ENCODE measurements at places on chromosomes 6 and 20.
A peak's percentile ranks its signal among the peaks of the same experiment; 100 is the strongest.

GRCh38 chr6:44925100-44925739 lies 402.9 kb upstream of the RUNX2 start:
- no peak for DNase-seq

- no peak for DNase-seq
Observed at GRCh38 chr6:46549155-46549554, 57.9 kb upstream of the RCAN2 start.

- DNase-seq, result peak; percentile 8
Observed at GRCh38 chr20:21719592-21720214, 14.2 kb downstream of the PAX1 start.

DNA sequence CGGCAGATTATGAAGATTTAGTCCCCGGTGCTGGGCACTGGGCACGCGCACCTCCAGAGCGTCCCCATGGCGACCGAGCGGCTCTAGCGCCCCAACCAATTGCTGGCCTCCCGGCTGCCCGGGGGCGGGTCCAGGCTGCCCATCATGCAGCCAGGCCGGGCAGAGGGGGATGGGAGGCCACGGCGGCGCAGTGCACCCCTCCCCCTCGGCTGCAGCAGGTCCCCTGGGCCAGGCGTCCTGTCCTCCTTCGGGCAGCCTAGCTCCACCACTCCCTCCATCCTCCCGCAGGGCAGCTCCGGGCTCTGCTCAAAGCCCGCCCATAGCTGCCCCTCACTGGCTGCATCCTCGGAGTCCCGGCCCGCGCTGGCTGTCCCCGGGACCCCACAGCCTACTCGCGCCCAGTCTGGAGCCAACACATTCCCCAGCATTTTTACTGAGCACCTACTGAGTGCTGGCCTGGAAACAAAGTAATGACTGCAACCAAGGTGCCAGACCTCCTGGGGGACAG lies 99.4 kb downstream of the ASXL1 start:
- no peak for DNase-seq

DNA sequence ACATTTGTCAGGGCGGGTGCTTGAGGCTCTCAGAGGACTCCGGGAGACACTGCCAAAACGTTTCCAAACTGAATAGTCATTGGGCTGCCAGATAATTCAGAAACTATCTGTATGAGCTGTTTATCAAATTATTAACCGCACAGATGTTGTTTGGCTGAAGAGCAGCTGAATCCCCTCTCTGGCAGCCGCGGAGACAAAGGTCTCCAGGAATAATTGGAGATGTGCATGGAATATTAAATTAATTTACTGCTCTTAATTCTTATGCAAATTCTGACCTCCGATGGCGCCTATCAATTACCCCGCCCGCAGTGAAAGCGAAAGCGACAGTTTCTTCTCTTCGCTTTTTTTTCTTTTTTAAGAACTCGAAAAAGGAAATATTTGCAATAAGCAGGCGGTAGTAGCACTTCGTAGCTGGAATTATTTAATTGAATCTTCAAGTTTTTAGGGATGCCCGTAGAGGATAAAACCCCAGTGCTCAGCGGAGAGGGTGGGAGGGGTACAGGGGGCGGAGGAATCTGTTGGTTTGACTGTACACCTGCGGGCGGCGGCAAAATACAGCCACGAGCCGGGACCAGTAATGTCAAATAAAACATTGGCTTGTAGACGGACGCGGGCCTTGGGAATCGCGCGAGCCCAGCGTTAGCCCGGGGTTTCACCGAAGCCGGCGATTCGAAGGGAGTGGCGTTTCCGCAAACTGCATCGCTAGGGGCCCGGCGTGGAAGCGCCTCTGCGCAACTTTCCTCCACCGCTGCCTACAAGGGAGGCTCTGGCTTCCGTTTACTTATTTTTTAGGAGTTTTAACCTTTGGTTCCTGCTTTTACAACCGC lies 6.2 kb downstream of the LINC00237 start:
- DNase-seq, result no peak

DNA sequence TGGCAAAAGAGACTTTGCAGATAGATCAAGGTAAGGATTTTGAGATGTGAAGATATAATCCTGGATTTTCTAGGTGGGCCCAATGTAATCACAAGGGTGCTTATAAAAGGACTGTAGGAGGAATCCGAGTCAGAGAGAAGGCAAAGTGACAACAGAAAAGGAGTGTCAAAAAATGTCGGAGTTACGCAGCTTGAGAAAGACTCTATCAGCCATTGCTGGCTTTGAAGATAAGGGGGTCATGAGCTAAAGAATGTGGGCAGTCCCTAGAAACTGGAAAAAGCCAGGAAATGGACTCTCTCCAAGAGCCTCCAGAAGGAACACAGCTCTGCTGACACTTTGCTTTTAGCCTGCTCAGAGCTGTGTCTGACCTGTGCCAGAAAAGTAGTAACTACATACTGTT lies 8.7 kb upstream of the RWDD1 start:
- no peak for DNase-seq

DNA sequence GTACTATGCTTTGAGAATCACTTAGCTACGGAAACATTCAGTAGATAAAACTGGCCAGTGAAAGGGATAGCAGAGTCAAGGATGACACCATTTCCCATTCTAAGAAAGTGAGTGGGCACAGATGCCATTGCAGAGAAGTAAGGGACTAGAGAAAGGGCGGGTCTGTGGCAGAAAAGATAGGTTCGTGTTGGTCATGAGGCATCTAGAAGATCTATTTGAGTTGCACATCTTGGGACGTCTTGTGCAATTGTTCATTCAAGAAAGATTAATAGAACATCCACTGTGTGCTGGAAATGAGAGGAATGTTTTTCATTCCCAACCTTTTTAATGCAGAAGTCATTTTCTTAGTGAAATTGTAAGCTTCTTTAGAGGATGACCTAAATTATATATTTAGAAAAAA lies 161.7 kb downstream of the PLCB1 start:
- no peak for DNase-seq

DNA sequence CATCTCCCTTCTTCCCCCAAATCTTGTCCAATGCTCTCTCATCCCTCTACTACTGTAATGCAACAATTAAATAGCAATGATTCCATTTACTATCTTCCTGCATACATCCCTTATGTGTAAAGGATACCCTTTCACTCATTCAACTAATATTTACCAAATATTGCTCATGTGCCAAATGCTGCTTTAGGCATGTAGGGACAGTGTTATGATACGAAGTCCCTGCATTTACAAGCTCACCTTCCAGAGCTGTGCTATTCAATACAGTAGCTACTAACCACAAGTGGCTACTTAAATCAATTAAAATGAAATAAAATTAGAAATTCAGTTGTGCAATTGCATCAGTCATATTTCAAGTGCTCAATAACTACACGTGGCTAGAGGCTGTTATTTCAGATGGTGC lies 41.1 kb downstream of the GMDS start:
- no peak for DNase-seq

- DNase-seq, result no peak
Observed at GRCh38 chr20:8361006-8361652, 229.1 kb downstream of the PLCB1 start.

- DNase-seq, result no peak
Observed at GRCh38 chr6:137804637-137805036, 62.4 kb upstream of the TNFAIP3 start.

DNA sequence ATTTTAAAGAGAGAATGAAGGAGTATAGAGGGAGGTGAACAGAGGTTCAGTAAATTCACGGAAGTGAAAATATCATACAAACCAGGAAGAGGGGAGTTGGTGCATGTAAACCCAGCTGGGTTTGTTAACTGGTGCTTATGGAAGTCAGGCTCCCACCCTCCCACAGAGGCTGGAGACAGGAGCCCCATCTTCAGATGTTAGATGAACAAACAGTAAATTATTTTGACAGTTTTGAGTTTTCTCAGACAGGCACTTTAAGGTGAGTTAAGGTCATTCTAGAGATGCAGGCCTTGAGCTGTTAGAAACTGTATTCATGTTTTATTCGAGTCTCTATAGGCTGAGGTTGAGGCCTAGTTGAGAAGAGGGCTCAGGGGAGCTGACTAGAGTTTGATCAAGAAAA lies 41.8 kb upstream of the FUCA2 start:
- no peak for DNase-seq

GRCh38 chr20:62015540-62016288 lies 50.0 kb downstream of the TAF4 start:
- DNase-seq, result no peak

DNA sequence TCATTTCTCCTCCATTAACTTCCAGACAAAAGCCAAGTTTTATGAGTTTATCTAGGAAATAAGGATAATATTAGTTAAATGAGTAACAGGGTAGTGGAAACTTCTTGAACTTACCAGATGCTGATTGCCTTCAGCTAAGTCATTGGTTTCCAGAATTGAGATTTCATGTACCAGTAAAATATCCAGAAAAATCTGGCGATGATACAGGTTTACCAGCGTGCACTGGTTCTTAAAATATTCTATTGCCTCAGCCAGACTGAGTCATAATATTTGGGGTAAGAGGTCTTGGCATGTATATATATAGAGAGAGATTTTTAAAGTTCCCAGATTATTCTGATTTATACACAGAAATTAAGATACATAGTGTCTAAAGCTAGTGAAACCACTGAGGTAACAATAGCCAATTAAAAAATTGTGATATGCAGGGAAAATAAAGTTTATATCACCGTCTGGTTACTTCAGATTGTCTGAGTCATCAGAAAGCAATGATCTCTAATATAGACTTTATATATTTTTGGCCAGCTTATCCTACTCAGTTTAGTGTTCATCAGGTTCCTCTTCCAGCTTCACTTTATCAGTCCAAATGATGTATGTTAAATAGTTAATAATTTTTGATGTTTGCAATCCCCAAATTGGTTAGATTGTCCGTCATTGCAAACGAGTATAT lies 39.5 kb upstream of the SDHAF4 start:
- no peak for DNase-seq

- DNase-seq, result no peak
Observed at GRCh38 chr20:48622421-48622820, 205.4 kb downstream of the PREX1 start.

DNA sequence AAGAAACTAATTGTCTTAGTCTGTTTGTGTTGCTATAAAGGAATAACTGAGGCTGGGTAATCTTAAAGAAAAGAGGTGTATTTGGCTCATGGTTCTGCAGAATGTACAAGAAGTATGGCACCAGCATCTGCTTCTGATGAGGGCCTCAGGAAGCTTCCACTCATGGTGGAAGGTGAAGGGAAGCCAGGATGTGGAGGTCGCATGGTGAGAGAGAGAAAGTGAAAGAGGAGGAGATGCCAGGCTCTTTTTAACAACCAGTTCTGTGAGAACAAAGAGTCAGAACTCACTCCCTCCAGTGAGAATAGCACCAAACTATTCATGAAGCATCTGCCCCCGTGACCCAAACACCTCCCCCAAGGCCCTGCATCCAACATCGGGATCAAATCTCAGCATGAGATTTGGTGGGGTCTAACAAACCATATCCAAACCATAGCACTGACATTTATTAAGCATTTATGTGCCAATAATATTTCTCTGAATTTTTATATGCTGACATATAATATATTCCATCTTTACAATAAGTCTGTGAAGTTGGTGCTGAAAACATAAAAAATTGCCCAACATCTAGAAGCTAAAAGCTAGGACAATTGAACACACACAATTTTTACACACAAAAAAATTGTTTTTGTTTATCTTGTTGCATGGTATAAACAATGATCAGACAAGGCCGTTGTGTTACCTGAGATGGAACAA lies 29.2 kb upstream of the BTN3A2 start:
- DNase-seq, result no peak

DNA sequence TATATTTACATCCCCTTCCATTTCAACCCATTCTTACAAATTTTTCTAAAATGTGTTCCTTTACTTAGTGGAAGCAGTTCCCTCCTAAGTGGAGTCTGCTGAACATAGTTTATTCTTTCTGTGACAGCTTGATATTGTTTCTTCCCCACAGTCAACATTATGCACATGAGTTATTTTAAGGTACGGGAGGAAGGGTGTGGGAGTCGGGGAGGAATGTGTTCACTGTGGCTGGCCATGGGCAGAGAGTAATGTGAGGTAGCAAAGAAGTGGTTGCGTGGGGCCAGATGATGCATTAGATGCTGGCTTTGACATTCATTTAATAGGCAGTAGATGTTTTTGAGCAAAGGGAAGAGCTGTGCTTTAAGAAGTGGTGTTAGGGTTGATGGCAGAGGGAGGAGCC lies 98.5 kb downstream of the ARMC2 start:
- no peak for DNase-seq

DNA sequence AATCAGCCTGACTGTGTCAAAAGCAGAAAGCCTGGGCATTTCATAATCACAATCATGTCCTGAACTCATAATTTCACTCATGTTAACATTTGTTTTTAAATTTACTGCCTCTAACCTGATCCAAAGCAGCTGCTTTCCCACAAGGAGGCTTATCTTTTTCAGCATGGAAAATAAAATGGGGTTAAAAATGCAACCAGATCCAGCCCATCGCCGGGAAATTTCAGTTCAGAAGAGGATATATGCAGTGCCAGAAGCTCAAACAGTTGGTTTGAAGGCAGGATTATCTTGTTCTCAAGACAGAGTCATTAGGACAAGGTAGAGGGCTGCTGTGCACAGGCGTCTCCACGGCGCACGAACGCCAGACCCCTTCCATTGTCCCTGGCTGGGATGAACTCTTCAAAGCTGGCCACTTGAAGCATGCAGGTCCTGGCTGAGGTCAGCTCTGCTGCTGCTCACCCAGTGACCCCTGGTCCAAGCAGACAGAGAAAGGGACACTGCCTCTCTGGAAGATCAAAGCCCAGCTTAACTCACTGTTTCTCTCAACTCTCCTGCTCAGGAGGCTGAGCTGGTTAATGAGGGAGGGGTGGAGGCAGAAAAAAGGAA lies 191.1 kb upstream of the HEY2 start:
- no peak for DNase-seq

DNA sequence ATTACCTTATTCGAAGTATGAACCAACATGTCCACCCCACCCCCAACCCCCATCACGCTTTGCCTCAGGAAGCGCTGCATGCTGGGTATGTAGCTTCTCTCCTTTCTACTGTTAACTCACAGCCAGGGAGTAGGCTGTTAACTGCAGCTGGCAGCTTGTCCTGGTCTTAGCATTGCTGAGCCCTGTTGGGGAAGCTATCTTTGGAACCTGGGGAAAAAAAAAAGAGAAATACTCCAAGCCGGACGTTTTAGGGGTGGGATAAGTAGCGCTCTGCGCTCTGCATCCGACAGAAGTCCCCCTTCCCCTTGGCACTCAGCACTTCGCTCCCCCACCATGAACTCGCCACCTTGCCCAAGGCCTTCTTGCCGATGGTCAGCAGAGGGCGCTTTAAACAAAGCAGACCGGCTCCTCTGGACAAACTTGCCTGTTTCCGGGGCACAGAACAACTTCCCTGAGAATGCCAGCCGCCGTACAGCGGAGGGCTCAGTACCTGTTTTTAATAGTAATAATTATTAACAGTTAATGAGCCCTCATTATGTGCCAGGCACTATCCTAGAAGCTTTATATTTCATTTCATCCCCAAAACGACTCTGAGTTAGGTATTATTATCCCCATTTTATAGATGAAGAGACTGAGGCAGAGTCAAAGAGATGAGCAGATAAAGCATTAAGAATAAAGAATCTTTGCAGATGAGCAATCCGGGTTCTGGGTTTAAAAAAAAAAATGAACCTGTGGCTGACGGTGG lies 35.2 kb upstream of the MDFI start:
- peak; percentile 62 for DNase-seq

All from stimulated activated CD4-positive, alpha-beta T cell treated with anti-CD3 and anti-CD28 coated beads, Interleukin-12 subunit alpha, Interleukin-12 subunit beta, amount 100 ng/mL, for 4 hours (primary cell).